ENCODE measurements at places on chromosomes 6 and 20.

GRCh38 chr6:38678178-38678760, 24.7 kb downstream of the GLO1 start:
- DNase-seq = no peak

DNA sequence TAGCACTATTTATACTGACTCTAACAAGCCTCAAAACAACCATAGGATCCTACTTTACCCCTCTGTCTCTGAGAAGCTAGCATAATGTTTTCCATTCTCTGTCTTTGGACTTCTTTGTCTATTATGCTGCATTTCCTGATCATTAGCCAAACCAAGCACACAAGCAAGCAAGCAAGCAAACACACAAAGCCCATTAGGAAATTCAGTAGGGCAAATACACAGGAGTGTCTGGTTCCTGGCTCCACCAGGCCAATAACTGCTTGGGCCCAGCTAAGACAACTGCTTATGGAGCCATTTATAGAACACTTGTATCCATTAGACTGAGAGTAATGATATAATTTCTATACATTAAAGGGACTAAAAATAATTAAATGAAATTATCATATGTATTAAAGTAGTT, 952.9 kb upstream of the EPHA7 start:
- no peak for DNase-seq

GRCh38 chr6:91970700-91971099, 1383.8 kb upstream of the MAP3K7 start:
- no peak for DNase-seq

DNA sequence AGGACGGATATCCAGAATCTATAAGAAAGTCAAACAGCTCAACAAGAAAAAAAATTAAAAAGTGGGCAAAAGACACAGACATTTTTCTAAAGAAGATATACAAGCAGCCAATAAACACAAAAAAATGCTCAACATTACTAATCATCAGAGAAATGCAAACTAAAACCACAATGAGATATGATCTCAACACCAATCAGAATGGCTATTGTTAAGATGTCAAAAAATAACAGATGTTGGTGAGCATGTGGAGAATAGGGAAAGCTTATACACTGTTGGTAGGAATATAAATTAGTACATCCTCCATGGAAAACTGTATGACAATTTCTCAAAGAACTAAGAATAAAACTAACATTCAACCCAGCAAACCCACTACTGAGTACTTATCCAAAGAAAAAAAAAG, 23.3 kb upstream of the OSTM1 start:
- no peak for DNase-seq

DNA sequence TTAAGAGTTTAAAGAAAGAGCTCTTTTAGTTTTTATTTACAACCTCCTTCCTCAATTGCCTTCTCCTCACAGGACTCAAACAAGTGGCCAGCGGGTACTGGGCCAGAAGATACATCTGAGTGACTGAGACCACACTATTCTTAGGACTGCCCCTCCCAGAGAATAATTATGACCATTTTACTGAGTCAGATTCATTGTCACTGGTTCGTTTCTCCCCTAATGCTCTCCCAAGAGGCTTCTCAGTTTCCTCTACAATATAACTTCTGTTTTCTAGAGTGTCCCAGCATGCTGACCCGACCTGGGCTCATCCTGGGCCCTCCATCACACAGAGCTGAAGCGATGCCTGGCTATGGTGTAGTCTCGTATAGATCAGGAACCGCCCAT, 279.9 kb downstream of the CD83 start:
- no peak for DNase-seq

GRCh38 chr6:161407115-161407514, 133.3 kb upstream of the AGPAT4 start:
- DNase-seq = no peak

GRCh38 chr6:133131621-133132465, 109.3 kb upstream of the EYA4 start:
- DNase-seq = no peak

- DNase-seq = peak; percentile 82
Observed at GRCh38 chr20:63351811-63352591, 9.1 kb downstream of the CHRNA4 start.

DNA sequence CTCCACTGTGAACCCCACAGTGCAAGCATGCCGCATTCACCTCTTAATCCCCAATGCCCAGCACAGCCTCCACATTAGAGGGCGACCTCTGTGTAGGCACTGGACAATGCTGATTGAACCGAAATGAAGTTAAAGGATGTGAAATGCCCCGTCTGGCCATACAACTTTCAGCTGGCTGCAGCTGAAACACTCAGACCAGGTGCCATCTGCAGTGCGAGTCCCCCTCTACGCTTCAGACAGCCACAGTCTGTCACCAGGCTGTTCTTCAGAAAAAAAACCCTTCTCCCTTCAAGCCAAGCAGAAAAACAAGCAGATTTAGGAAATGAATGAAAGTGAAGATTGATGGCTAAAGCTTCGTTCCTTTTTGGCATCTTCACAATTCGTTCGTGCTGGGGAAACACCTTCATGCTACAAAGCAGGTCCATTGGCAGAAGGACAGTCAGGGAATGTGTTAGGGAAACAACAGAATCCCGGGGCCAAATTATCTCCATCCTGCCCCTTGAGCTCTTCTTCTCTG, 44.7 kb downstream of the TNFAIP3 start:
- DNase-seq = no peak

DNA sequence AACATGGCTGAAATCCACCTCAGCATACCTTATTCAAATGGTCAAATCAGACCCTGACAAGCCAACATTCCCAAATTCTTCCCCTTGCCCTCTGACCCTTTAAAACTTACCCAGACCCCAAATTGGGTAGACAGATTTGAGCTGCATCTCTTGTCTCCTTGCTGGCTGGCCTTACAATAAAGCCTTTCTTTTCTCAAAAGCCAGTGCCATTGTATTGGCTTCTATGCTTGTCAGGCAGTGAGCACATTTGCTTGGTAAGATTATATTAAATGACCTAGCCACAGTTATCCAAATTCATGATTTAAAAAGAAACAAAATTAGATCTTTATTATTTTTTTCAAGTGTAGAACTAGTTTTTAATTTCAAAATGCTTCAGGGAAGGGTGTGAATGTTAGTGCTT, 67.8 kb upstream of the FAM83B start:
- no peak for DNase-seq

GRCh38 chr6:122405417-122405816, 6.0 kb downstream of the HSF2 start:
- no peak for DNase-seq

DNA sequence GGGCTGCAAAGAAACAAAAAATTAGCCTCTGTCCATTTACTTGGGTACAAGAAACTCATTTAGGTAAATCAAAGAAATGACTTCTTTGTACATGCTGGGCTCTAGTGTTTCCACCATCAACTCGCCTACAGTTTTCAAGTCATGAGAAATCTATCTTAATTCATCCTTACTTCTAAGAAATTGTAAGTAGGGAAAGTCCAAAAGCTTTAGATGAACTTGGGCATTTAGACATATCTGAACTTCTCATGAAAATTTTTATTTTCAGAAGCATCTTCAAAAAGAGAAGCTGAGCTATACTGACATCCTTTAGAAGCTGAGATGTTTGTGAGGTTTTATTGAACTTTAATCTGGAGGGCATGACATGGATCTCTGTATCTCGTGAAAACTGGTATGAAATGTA, 117.3 kb downstream of the MYB start:
- DNase-seq = no peak

GRCh38 chr6:131652472-131652871, 15.4 kb downstream of the ENPP3 start:
- no peak for DNase-seq

- no peak for DNase-seq
Observed at GRCh38 chr20:18524646-18525045, 16.9 kb downstream of the SEC23B start.

DNA sequence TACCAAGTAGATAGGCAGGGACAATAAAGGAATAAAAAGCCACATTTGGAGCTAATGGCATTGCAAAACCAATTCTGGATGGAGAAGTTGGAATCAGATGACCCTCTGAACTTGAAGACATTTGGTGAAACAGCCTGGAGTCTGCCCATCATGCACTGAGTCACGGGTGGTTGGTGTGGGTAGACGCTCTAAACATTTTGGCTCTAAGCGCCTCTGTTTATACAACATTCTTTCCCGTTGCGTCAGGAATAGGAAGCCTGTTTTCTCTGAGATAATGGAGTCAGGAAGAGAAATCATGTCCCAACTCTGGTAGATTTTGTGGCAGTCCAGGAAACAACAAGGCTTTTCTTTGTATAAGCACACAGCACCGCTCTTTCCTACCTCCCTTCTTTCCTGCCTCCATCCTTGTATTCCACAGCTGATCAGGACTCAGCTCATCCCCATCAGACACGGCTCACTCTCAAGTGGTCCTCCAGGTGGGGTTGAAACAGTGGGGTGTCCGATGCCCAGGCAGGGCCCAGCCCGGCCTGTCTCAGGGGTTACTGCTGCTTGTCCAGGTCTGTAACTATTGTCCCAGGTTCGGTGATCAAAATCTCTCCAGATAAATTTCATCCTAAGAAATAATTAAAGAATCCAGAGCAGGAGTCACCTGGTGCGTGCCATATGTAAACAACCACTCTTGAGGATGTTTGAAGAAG, 12.1 kb upstream of the RAMACL start:
- DNase-seq = no peak

GRCh38 chr6:168432196-168432595, 8.8 kb upstream of the SMOC2 start:
- no peak for DNase-seq

DNA sequence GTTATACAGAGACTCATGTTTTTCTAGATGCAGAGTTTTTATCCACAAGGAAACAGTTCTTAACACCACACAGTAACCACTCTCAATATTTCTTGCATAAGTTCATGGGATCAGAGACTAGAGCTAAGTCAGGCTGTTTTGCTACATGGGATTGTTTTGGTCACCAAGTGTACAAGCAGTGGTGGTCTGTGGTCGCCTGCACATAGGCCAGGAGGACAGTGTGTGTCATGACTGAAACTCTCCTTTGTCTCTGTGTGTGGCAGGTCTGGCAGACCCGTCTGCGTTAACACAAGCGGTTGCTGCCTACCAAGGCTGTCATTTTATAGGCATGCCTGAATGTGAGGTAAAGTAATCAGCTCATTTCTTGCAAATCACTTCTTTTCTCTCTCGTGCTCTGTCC, 18.9 kb downstream of the WRNIP1 start:
- DNase-seq = no peak

GRCh38 chr20:51424270-51425117, 118.0 kb downstream of the NFATC2 start:
- no peak for DNase-seq

DNA sequence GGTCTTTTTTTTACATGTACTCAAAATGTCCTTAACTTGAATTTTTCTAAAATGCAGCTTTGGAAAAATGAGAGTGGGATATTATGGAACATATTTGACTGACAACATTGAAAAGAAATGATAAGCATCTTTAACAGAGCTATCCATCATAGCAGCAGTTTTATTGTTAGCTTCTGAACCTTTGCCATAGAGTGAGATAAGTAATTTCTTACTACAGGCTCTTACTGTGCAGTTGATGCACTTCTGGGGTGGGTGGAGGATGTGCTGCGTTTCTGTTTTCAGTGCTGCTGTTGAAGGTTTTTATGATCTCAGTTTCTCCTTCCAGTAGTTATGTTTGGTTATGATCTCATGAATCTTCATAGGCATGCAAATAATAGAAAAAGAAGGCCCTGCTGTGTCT, 267.0 kb downstream of the TMEM242 start:
- no peak for DNase-seq

DNA sequence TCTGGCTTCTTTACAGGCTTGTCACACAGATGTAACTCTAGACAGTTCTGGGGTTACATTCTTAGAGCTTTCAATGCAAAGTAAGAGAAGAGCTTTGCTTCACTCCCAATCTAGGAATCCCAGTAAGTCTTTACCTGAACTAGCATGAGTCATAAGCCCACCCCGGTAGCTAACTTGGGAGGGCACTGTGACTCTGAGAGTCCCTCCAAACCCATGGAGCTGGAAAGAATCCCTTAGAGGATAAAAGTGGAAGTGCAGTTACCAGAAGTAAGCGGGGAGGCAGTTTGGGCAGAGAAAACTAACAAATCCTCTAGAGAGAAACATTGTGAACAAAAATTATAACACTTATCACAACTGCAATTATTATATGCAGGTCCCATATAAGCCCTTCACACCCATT, 84.0 kb upstream of the SMLR1 start:
- no peak for DNase-seq

GRCh38 chr6:44608175-44608574, 220.7 kb downstream of the CDC5L start:
- DNase-seq = no peak

DNA sequence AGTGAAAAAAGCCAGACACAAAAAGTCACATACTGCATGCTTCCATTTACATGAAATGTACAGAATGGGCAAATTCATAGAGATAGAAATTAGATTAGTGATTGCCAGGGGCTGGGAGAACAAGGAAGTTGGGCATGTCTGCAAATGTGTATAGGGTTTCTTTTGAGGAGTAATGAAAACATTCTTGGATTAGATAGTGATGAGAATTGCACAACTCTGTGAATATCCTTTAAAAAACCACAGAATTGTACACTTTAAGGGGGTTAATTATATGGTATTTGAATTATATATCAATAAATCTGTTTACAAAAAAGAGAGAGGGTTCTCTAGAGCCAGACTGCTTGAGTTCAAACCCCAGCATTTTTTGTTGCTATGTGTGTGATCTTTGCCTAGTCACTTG, 188.1 kb downstream of the CDC5L start:
- DNase-seq = no peak

GRCh38 chr6:85669735-85670194, 27.1 kb upstream of the SYNCRIP start:
- no peak for DNase-seq

GRCh38 chr6:4678506-4679300, 97.5 kb upstream of the CDYL start:
- DNase-seq = no peak

- DNase-seq = no peak
Observed at GRCh38 chr20:35283441-35284266, 918 bp downstream of the EIF6 start.

DNA sequence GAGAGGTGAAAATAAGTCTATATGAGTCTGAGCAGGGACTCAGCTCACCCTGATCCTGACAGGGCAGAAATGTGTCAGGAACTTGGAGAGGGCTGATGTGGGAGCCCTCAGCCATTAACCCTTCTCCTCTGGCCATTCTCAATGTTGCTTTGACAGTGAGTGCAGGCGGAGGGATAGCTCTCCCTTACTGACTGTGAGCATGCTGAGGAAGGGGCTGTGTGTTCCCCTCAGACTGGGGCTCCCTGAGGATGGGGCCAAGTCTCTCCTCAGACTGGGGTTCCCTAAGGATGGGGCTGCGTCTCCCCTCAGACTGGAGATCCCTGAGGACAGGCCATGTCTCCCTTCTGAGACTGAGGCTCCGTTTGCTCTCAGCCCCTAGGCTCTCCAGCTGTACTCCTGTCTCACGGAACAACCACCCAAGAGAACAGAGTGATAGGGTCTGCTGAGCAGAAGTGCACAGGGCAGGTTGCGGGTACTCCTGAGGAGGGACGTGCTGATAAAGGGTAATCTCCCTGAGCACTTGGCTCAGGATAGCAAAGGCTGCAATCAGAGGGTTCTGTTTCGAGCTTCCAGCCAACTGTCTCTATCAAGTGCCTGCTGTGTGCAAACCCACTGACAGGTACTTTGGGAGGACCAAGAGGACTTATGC, 141.0 kb downstream of the MRPL14 start:
- DNase-seq = no peak

GRCh38 chr6:131124336-131125071, 10.8 kb upstream of the AKAP7 start:
- DNase-seq = no peak

GRCh38 chr6:149112976-149113375, 204.5 kb upstream of the TAB2 start:
- DNase-seq = no peak
